ENCODE measurements at places on chromosomes 2 and 18. TPM values are rescaled to one million over a fixed set of nuclear protein-coding genes. Genes with fewer than 3 reads are reported as not detected.

RTP5 gene
- not detected for total RNA-seq

NCKAP5 gene
- 1.4 TPM for total RNA-seq

G6PC2 gene
- not detected for total RNA-seq

CXCR1 gene
- not detected for total RNA-seq

AGBL5 gene
- total RNA-seq = 31.9 TPM

PROKR1 gene
- total RNA-seq = not detected

POTEI gene
- total RNA-seq = not detected

USP40 gene
- 27.4 TPM for total RNA-seq

FN1 gene
- 264 TPM for total RNA-seq

OTOF gene
- total RNA-seq = 0.08 TPM

TRAF3IP1 gene
- 15.6 TPM for total RNA-seq

LYG2 gene
- total RNA-seq = not detected

ALS2 gene
- total RNA-seq = 12.4 TPM

IKZF2 gene
- 0.09 TPM for total RNA-seq

DSC3 gene
- 1.2 TPM for total RNA-seq

MBP gene
- 18.0 TPM for total RNA-seq
